GM13977 (cell line): ENCODE measurements at places on chromosomes 5 and 9.
A peak's percentile ranks its signal among the peaks of the same experiment; 100 is the strongest.

- DNase-seq: no peak
Observed at GRCh38 chr9:20361656-20362570, 260.4 kb downstream of the MLLT3 start.

GRCh38 chr5:83857341-83857740, 136.7 kb upstream of the HAPLN1 start:
- DNase-seq: no peak

- DNase-seq: no peak
Observed at GRCh38 chr5:147037515-147038205, 159.1 kb upstream of the PPP2R2B start.

GRCh38 chr5:74196233-74196632, 444.3 kb downstream of the ENC1 start:
- peak; percentile 21 for DNase-seq

GRCh38 chr9:7316166-7316795, 483.3 kb downstream of the DMAC1 start:
- no peak for DNase-seq

GRCh38 chr5:158203261-158203660, 344.3 kb upstream of the CLINT1 start:
- DNase-seq: no peak

DNA sequence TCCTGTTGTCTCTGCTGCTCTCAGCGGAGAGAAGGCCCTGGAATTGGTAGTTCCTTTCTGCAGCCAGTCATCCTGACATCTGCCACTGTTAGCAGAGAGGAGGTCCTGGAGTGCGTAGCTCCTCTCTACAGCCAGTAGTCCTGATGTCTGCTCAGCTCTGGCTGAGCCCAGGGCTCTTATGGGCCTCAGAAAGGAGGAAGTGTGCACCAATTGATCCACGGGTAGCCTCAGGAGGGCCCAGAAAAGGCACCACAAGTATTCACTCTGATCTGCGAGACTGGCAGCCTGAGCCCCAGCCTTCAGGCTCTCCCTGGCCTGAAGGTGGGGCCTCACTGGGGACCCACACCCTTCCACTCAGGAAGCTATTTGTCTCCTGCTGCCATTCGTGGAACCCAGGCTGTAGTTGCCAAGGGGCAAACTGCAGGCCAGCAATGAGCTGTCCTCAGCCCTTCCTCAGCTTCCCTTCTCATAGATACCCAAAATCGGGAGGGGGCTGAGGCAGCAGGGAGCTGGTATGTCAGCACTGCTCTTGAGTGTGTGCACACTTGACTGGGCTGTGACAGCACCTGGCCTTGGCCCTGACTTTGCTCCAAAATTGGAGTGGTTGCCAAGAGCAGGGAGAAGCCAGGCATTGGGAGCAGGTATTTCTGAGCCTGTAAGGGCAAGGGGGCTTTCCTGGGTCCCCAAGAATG, 1049.5 kb upstream of the ACO1 start:
- DNase-seq: no peak

GRCh38 chr5:109003928-109004327, 256.2 kb downstream of the FER start:
- no peak for DNase-seq

- DNase-seq: no peak
Observed at GRCh38 chr5:61333954-61334867, 2.2 kb downstream of the ZSWIM6 start.

DNA sequence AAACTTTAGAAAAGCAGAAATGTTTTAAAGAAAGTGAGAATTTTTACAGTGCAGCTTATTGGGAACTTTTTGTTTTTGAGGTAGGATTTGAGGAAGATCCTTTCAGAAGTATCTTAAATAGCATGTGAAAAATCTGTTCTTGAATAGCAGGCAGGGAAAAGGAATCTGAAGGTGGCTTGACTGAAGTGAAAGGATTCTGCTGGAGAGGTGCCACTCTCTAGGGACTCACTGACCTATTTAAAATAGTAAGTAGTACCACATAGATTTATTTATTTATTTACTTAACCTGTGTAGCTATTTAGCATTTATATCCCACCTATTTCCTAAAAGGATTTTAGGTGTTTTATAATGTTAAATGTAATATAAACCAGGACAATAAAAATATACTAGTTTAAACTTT, 69.1 kb downstream of the NIPBL start:
- no peak for DNase-seq

DNA sequence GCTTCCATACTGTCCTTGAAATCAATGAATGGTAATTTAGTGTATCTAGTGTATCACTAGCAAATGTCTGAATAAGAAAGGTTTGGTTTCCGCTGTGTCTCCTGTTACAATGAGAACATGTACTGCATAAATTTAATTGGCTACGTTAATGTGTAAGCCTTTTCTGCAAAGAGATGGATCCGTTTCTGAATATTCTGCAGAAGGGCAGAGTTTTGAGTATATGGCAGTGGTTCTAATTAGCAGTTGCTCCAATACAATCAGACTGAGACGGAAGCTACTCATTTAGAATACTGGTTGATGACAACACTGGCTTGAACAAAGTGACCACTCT, 555 bp upstream of the PCDHGC4 start:
- no peak for DNase-seq

DNA sequence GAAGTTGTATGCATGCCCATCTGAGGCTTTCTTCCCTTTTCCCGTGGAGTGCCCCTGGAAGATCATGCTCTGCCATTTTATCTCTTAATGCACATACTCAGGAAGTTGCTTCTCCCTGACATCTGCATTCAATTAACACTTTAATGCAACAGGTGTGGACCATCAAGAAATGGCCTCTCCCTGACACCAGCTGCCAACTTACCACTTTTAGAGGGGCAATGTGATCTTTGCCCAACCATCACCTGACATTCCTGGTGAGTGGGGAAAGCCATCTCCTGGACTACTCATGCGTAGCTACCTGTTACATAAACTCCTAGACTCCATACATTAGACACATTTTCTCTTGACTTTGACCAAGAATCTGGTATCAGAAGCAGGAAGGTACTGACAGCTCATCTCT, 1450.4 kb upstream of the CDH9 start:
- DNase-seq: no peak

- DNase-seq: peak; percentile 38
Observed at GRCh38 chr5:95644351-95645042, 2.1 kb upstream of the RFESD start.

GRCh38 chr9:134932171-134932570, 14.5 kb upstream of the FCN1 start:
- no peak for DNase-seq

GRCh38 chr5:81830596-81830995, 79.7 kb upstream of the SSBP2 start:
- DNase-seq: no peak

GRCh38 chr5:10994091-10994986, 233.3 kb upstream of the DAP start:
- no peak for DNase-seq

DNA sequence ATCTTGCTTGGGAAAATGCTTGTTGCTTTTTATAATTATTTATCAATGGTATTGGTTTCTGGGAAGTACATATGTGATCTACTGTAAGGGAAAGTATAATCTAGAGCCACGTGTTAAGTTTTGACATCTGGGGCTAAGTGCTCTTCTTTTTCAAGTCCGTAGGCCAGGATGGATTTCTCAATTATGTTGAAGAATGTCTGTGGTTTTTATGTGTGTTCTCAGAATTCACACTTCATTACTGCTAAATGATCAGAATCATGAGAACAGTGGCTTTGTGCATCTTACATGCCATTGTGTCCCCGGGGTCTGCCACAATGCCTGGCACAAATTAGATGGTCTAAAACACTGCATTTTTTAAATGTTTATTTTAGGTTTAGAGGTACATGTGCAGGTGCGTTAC, 14.5 kb upstream of the AUH start:
- no peak for DNase-seq

GRCh38 chr5:120380644-120381043, 83.5 kb upstream of the PRR16 start:
- DNase-seq: no peak

GRCh38 chr9:133060417-133060841, 1.4 kb upstream of the CEL start:
- DNase-seq: peak; percentile 35

DNA sequence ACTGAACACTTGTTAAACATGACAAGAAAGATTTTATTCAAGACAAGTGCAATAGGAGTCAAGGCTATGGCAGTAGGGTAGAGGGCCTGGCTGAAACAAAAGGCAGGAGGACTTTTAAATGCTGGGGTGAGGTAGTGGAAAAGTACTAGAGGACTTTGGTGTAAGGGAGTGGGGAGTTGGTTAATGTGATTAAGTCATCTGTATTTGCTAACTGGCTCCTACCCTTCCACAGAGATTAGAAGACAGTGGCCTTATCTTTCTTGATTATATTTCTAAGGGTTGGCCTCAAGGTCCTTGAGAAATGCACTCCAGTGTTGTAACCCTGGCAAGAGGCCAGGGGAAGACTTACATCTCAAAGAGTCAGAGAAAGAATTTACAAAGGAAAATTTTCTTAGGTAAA, 160.2 kb upstream of the FTMT start:
- no peak for DNase-seq

DNA sequence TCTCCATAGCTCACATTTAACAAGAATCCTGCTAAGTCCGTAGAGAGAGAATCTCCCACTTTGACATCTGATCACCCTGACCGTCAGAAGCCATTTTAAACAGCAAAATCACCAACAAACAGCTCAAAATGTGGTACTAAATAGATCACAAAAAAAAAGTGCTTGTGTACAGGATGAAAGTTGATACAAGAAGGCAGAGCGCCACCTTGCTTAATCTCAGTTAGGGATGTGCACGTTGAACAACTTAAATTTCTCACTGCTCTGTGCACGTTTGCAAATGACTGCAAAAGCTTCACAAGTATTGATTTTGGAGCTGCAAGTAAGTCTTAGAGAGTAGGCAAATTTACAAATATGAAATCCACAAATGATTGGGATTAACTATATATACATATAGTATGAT, 63.1 kb upstream of the NREP start:
- DNase-seq: no peak
